Stimulated activated CD4-positive, alpha-beta T cell treated with anti-CD3 and anti-CD28 coated beads, Interleukin-12 subunit alpha, Interleukin-12 subunit beta, amount 100 ng/mL, for 24 hours (primary cell): ENCODE measurements at places on chromosomes 1 and 21.

- DNase-seq: peak; percentile 71
Measured at GRCh38 chr1:52927212-52928014, at the start of gene SCP2. TSS of gene SCP2 (plus strand) at chr1:52927276. CDS start at chr1:52927397, 121 bp downstream.

DNA sequence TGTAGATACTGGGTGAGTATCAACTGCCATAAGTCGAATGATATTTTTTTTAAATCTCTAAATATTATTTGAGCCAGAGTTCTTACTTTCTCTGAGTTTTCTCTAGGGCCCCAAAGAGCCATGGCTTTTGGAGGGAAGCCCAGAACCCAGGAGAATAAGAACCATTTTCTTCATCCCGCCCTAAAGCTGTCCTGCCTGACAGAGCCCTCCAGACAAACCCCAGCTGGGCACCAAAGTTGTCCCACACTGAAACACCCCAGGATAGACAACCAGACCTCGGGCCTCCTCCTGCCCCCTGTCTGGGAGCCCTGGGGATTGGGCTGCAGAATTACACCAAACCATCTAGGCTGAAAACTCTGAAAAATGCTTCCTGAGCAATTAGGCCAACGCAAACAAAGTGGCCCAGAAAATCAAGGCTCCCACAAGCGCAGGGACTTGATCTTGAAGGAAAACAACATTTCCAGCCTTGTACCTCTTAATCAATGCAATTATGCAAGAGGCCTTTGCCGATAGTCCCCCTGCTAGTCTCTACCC is 113.1 kb downstream of the RRAGC start:
- DNase-seq: no peak

DNA sequence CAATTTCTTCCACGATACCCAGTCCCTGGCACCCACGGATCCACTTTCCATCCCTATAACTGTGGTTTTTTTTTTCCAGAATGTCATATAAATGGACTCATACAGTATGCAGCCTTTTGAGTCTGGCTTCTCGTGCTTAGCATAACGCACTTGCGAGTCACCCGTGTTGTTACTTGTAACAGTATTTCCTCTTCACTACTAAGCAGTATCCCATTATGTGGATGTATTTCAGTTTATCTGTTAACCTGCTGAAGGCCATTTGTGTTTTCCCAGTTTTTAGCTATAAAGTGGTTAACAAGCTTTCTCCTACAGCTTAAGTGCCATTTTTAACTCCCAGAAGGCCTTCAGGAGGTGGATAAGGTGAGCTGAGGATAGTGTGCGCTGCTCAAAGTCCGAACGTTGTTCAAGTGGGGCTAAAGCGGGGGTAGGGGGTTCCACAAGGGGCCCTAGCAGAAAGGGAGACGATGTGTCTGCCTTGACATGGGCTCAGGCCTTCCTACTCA is 829 bp downstream of the ADAR start:
- DNase-seq: no peak

- DNase-seq: no peak
Measured at GRCh38 chr1:156712626-156713025, 7.2 kb upstream of the CRABP2 start.

- no peak for DNase-seq
Measured at GRCh38 chr1:205491794-205492193, 12.7 kb upstream of the CDK18 start.
